ENCODE measurements at places on chromosomes 2 and 18.

- DNase-seq: no peak
Observed at GRCh38 chr2:114610677-114611076, 168.2 kb downstream of the DPP10 start.

GRCh38 chr2:144258154-144258553, 261.8 kb downstream of the ZEB2 start:
- DNase-seq: no peak

DNA sequence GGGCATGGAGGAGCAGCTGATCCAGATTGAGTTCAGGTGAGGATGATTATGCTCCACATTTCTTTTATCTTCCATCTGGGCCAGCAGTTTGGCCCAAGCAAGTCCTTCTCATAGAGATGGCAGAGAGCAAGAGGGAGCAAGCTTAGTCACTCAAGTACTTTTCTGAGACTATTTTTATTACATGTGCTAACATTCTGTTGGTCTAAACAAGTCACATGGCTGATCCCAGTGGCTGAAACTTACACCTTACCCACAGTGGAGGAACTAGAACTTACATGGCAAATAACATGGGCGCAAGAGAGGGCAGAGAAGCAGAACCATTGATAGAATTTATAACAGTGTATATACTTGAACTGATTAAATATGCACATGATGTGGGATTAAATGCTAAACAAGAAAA, 105.7 kb downstream of the KYNU start:
- no peak for DNase-seq

GRCh38 chr2:20664431-20665242, 2.3 kb upstream of the GDF7 start:
- no peak for DNase-seq

DNA sequence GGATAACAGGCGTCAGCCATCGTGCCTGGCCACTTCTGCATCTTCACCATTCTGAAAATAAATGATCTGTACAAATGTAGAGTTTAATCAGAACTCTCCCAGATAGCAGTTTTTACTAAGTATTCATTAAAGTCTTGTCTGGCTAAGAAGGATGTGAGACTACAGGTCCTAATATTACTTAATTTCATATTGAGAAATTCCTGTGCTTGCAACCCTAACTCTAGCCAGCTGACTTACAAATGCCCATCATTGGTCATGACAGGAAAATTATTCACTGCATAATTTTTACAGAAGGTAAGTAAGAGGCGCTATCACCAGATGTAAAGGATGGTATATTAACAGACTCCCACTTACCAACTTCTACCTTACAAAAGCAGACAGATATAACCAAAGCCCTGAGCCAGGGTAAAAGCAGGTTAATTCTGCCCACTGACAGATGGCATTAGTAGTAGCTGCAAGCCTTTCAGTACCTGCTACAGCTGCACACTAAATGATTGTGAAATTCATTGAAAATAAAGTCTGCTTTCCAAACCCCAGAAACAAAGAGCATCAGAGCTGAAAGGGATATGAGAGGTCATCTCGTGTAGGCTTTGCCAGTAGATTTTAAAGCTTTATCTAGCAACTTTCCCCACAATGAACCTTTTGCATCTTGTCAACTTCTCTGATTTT, 271.3 kb upstream of the STON1 start:
- no peak for DNase-seq

- DNase-seq: no peak
Observed at GRCh38 chr2:180184506-180184905, 177.4 kb upstream of the CWC22 start.

DNA sequence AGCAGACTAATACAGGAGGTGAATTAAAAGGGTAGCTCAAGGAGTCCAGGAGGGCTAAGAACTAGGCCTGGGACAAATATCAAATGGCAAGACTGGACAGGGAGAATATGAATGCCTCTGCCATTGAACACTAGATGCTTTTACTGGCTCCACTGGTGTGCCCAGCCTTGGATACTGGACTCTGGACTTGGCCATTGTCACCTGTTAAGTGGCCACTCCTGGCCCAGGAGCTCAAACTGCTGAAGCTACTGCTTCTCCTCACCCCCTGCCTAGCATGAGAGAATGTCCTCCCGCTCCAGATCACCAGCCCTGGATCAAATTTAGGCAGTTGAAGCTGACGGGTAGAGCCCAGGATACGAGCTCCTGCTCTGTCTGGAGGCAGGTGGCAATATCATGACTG, 170.8 kb downstream of the DDX1 start:
- DNase-seq: no peak
